ENCODE measurements at places on chromosomes 16 and 17.

DNA sequence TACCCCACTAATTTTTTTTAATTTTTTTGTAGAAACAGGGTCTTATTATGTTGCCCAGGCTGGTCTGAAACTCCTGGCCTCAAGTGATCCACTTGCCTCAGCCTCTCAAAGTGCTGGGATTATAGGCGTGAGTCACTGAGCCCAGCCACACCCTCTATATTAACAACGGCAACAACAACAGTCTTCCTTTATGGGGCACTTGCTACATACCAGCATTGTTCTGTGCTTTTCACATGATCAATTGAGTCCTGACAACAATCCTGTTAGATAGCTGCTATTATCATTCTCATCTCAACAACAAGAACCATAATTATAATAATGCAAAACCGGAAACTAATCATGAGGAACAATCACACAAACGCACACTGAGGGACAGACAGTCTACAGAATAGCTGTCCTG, 12.6 kb upstream of the ARL5C start:
- DNase-seq = peak; percentile 55

DNA sequence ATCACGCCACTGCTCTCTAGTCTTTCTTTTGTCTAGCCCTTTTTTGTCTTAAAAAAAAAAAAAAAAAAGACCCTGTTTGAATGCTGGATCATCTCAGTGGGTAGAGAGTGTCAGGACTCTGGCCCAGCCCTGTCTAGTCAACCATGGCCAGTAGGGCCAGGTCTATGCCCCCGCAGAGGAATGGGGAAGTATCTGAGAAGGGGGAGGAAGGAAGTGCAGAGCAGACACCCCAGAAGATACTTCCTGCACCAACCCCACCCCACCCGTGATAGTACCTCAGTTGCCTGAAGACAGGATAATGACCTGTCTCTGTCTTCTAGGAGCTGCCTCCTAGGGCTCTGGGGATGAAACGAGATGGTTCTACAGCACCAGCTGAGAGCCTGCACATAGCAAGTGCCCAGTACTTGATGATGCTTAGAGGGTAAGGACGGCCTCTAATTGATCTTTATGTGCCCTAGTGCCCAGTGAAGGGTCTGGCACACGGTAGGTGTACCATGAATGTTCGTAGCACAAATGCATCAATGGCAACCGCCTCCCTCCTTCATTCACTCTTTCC, 55.4 kb downstream of the ABAT start:
- no peak for DNase-seq

- DNase-seq = no peak
These were observed 25.4 kb downstream of the RTN4RL1 start for GRCh38 chr17:1999557-2000251.

- DNase-seq = peak; percentile 90
These were observed 42.4 kb upstream of the ZFP90 start for GRCh38 chr16:68496689-68497088.

- DNase-seq = no peak
These were observed 28.9 kb upstream of the GSE1 start for GRCh38 chr16:85584267-85584666.

- no peak for DNase-seq
These were observed 183.1 kb upstream of the COX10 start for GRCh38 chr17:13885953-13886889.

All from retinal pigment epithelial cell (primary cell).